NCI-H1105 treated with DMSO at 0.1 percent for 48 hours (cell line): ENCODE measurements at places on chromosomes 2 and 18.

DNA sequence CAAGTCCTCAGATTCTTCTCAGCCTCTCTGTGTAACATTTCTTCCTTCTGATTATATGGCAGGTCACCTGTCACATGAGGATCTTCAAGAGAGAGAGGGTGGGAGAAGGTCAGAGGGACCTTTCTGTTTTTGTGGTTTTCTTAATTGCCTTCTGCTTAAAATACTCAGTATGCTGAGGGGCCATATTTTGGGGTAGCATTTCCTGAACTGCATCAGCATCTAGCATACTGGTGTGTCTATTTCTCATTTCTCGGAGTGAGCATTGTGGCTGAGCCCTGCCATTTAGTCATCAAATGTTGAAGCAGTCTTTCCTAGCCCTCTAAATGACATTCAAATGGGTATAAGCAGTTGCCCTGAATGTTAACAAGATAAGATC lies 162.7 kb downstream of the MYO3B start:
- no peak for DNase-seq

GRCh38 chr2:119996148-119996547 lies 16.7 kb upstream of the EPB41L5 start:
- DNase-seq = no peak

GRCh38 chr2:214492152-214492551 lies 81.3 kb downstream of the VWC2L start:
- DNase-seq = no peak

- DNase-seq = no peak
Observed at GRCh38 chr2:47076586-47077441, 78.3 kb downstream of the STPG4 start.

DNA sequence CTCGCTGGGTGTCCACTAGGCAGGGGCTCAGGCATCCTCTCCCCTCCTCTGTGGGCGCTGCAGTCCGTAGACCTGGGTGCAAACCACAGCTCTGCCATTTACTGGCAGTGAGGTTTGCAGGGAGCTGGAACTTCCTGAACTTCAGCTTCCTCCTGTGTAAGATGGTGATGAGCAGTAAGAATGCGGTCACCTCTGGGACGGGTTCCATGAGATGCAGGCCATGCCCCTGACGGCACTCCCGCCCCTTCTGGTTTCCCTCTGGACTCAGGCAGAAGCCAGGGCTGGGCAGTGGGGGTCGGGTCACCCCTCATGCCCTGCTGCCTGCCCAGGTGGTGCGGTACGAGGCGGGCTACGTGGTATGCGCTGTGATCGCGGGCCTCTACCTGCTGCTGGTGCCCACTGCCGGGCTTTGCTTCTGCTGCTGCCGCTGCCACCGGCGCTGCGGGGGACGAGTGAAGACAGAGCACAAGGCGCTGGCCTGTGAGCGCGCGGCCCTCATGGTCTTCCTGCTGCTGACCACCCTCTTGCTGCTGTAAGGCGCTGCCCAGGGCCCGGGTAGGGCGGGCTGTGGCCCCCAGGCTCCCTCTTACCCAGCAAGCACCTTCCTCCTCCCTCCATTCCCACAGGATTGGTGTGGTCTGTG lies 1.5 kb downstream of the PROM2 start:
- DNase-seq = no peak

- no peak for DNase-seq
Observed at GRCh38 chr2:221549143-221549542, 23.0 kb downstream of the EPHA4 start.

- no peak for DNase-seq
Observed at GRCh38 chr2:101307950-101308431, 510 bp downstream of the RNF149 start.

DNA sequence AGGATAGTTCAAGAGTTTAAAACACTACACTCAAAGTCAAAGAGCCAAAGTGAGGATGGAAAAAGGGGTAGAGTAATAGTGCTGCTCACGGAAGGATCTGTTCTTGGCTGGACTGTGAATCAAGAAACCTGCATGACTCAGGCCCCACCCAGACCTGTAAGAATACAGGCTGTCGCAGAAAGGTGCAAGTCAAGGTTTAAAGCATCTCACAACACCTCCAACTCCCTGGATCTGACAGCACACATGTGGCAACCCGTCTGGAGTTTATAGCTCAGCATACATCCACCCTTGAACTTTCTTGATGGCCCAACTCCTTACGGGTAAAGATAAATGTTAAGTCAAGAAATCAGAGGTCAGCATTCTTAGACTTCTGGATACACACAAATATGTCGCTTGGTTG lies 6.3 kb downstream of the KIAA2012 start:
- DNase-seq = no peak

DNA sequence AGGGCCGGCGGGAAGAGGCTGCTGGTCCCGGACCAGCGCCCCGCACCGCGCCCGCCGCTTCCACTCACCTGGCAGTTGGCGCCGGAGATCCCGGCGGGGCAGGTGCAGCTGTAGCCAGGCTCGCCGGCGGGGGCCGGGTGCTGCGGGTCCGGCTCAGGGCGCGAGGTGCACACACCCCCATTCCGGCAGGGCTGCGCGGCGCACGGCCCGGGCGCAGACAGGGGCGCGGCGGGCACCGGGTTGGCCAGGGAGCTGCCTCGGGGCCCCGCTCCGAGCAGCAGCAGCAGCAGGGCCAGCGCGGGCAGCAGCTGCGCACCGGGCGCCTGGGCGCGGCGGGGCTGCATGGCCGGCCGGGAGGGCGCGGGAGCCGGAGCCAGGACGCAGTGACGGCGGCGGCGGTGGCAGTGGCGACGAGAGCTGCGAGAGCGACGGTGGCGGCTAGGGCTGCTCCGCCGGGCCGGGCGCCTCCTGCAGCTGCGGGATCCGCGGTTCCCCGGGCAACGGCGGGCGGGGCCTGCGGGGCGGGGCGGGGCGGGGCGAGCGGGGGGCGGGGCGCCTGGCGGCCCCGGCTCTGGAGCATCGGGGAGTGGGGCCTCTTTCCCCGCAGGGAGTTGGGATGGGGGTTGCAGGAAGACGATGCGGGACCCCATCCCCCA lies at the start of gene DNER:
TSS of gene DNER (minus strand) at position 476 of the 656 bp plus-strand sequence. CDS start at position 344, 132 bp downstream.
- DNase-seq = peak; percentile 71

GRCh38 chr2:10481666-10482157 lies 33.6 kb upstream of the ODC1 start:
- DNase-seq = no peak

GRCh38 chr2:168035458-168035857 lies 211.9 kb downstream of the STK39 start:
- no peak for DNase-seq

DNA sequence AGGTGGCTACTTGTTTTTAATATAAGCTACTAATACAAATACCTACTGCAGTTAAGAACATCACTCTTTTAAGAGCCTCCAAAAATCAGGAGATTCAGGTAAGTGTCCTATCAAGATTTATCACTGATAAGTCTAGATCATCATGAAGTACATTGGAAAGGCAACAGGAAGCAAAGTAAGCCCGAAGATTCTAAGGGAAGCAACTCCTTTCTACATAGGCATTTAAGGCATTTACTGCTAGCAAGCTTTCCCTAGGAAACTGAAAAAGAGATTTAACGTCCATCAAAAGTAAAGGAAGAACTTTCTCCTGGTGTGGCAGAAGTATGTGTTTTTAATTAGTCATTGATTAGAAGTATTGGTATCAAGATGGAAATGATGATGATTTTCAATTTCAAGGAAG lies 3.7 kb downstream of the STK17B start:
- no peak for DNase-seq

DNA sequence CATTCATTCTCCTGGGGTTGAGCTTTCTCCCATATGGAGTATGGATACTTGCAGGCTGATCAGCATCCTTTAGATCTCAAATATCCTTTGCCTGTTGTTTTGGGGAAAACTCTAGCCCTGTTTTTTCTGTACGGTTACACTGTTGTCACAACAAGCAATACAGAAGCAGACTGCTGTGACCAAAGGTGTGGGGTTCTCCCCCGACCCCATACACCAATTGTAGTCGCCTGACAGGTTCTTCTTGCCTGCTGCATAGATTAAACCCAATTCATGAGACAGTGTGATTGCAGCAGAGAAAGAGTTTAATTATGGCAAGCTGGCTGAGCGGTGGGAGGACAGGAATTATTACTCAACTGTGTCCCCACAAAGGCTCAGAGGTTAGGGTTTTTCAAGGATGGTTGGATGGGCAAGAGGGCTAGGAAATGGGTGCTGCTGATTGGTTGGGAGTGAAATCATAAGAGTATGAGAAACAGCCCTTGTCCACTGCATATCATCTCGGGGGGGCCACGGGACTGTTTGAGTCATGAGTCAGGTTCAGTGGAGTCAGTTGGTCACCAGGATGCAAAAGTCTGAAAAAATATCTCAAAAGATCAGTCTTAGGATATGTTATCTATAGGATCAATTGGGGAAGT lies 40.6 kb downstream of the ITGB1BP1 start:
- no peak for DNase-seq
